ENCODE measurements at places on chromosomes 3 and 15.

GRCh38 chr15:98231696-98232440 is 271.4 kb downstream of the ARRDC4 start:
- no peak for DNase-seq

DNA sequence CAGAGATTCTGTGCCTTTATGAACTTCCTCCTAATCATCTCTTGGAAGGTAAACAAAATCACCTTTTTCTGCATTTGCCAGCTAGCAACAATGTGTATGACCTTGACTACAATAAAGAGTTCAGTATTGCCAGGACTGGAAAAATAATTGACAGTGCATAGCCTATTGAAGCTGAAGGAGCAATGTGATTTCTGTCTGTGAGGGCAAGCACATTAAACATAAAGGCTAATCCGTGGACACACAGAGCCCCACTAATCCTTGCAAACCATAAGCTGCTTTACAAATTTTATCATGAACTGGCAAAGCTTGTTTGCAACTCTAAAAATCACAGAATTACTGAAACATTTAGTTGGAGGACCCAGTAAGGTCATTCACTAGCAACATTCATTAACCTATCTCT is 563.8 kb downstream of the PYDC2 start:
- DNase-seq = no peak

DNA sequence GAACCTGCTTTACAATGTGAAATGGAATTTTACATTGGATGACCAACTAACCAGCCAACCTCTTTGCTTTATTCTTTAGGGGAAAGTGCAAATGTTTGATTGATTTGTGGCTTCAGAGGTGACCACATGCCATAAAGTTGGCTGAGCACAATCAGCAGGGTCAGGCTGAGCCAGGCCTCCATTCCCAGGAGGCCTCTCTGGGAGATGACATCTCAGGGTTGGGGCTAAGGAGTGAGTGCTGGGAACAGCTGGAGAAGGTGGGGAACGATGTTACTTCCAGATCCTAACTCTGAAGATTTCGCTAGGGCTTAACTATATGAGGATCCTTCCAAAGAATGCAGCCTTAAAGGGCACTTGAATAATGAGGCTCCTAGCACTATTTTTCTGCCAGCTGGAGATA is 131.7 kb downstream of the ATP10A start:
- DNase-seq = no peak

DNA sequence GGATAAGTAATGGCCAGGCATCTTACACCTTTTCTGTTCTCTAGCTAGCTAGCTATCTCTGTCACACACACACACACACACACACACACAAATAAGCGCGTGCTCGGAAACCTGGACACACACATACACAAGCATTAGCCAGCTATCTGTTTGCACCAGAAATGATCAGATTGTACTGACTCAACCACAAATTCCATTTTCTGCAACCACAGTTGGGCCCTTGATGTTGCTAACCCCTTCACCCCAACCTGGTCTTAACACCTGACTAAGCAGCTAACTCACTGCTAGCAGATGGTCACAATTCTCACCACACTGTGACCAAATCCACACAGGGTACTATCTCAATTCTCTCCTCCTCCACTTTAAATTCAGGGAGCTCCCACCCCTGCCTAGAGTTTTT is 183.0 kb upstream of the THBS1 start:
- no peak for DNase-seq

GRCh38 chr15:71282076-71282475 is 166.8 kb downstream of the THSD4 start:
- no peak for DNase-seq

DNA sequence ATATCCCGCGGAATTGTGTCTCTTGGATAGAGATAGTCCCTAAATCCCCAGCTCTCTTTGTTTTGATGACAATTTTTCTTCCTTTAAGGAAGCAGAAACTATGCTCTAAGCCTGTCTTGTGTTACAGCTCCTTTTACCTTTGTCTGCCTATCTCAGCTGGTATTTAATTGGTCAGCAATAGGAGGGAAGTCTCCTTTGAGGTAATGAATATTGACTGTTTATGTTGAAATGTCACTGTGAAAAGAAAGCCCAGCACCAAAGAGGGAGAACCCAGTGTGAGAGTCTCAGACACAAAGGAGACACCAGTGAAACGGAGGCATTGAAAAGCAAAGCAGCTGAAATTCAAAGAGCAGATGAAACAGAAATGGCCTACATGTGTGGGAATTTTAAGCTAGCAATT is 372.6 kb downstream of the NR2F2 start:
- peak; percentile 2 for DNase-seq

DNA sequence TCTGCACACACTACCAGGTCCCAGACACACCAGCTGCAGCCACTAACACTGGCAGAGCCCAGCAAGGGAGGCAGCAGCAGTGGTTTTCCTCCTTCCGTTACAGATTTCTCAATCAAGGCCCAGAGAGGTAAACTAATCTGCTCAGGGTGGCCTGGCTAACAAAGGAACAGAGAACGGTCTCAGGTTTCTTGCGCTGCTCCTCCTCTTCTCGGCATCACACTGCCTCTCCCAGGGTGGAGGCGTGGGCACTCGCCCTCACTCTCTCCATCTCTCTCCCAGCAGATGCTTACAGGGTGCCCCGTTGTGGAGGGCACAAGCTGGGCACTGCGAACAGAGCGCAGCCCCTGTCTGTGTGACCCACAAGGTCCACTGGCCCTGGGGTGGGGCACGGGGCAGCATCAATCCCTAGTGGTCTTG is 228.7 kb downstream of the VPS13C start:
- peak; percentile 71 for DNase-seq

DNA sequence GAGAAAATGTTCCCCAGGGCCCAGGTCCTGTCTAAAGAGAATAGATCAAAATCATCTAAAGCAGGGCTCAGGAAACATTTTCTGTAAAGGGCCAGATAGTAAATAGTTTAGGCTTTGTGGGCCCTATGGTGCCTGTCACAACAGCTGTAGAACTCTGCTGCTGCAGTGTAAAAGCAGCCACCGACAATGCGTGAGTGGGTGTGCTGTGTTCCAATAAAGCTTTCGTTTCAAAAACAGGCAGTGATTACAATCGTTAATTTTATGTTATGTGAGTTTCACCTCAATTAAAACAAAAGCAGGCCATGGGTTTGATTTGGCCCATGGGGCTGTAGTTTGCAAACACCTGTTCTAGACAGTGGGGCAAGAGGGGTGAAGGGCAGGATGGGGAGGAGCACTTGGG is 12.5 kb upstream of the HEG1 start:
- no peak for DNase-seq

DNA sequence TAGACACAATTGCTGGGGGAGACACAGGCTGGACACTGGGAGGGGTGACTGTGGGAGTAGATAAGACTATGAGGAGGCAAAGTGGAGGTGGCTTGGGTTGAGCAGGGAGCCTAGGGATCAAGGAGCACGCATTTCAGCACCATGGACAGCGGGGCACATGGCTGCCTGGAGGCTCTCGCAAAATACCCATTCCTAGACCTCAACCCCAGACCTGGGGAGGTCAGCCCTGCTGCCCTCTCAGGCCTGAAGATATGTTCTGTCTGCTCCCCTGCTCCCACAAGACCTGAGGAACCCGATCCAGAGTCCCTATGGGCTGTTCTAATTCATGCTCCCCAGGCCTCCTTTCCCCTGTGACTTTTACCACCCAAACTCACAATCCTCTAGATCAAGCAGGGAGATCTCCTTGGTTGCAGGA is 16.0 kb upstream of the CPEB1 start:
- peak; percentile 91 for DNase-seq

GRCh38 chr3:190785047-190785446 is 77.4 kb downstream of the GMNC start:
- no peak for DNase-seq

- DNase-seq = no peak
Observed at GRCh38 chr3:114392831-114393230, 99.0 kb downstream of the TIGIT start.

GRCh38 chr3:18044191-18044590 is 301.8 kb upstream of the TBC1D5 start:
- no peak for DNase-seq

DNA sequence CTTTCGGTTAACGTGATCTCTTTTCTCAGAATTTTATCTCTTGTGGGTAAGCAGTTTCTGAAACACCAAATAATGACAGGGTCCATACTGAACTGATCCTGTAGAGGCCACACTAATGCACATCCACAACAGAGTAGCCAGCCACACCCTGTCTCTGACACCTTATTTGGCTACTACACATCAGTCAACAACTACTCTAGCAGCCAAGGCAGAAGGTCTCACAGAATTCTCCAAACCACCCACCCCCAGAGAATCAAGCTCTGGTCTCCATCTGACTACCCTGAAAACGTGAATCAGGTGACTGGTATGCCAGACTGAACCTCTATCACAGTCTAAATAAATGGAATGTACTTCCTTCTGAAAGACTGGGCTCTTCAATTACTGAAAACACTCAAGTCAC is 38.0 kb downstream of the EDC3 start:
- no peak for DNase-seq

All from H7 (cell line).